ENCODE measurements at places on chromosomes 4 and X.
A peak's percentile ranks its signal among the peaks of the same experiment; 100 is the strongest.

GRCh38 chr4:42891644-42892043 is 869 bp upstream of the GRXCR1 start:
- no peak for DNase-seq

DNA sequence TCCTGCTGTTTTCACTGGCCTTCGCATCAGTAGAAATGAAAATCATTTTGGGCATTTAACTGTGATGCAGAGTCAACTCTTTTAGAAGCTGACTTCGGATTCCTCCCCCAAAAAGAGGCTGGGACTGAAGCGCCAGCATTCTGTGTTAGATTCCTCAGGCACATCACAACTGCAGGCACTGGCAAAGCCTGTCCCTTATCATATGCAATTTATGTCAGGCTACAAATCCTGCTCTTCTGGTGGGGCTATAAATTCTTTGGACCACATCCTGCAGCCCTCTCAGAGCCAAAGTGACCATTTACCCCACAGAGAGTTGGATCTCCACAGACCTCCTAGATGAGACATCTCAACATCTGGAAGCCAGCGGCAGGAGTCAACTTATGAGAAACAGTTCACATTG is 138.4 kb downstream of the CBR4 start:
- no peak for DNase-seq

DNA sequence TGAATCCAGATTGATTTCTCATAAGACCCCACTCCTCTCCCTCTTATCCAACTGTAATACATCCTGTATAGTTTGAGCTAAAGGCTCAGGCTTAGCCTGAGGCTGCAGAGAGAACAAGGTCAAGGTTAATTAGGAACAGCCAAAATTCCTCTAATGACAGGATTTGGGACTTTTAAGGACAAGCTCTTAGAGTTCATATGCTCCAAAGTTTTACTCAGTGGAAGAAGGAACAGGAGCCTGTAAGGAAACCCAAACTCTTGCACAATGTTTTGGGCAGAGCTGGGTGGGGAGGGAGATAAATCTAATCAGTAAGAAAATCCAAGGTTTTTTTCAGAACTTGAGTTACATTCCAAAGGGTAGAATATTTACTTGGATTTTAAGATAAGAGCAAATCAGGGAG is 238.8 kb downstream of the QDPR start:
- DNase-seq: no peak

GRCh38 chrX:118493016-118493415 is 2.6 kb upstream of the DOCK11 start:
- no peak for DNase-seq

- DNase-seq: no peak
These were observed 134.2 kb downstream of the PWWP3B start for GRCh38 chrX:106302304-106302703.

GRCh38 chr4:15577508-15577907 is 77.6 kb downstream of the FBXL5 start:
- no peak for DNase-seq

DNA sequence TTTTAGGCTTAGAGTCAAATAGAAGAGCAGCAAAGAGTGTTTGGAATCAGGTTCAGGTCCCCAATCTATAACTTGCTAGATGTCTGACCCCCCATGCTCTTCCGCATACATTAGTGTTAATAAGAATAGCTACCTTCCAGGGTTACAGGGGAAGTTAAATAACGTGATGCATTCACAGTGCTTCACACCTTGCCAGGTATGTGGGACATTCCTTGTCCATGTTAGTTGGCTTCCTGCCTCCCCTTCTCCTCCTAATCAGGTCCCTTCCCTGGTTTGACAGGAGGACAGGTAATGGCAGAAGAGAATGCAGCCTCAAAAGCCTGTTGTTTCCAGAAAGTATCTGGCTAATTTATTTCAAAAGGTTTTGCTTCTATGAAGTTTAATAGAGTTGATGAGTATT is 248.7 kb downstream of the MID1IP1 start:
- no peak for DNase-seq

DNA sequence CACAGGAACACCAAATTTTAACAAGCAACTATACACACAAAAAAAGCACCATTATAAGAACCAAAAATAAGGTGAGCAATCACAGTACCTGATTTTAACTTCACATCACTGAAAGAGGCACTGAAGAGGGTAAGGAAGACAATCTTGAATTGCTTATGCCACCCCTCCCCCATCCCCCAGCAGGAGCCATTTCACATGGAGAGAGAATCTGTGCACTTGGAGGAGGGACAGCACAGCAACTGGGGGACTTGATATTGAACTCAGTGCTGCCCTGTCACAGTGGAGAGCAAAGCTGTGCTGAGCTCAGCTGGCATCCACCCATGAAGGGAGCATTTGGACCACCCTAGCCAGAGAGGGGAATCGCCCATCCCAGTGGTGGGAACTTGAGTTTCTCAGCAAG is 56.0 kb downstream of the NUDT11 start:
- DNase-seq: no peak

GRCh38 chr4:8281519-8282133 is 12.1 kb downstream of the HTRA3 start:
- peak; percentile 74 for DNase-seq

DNA sequence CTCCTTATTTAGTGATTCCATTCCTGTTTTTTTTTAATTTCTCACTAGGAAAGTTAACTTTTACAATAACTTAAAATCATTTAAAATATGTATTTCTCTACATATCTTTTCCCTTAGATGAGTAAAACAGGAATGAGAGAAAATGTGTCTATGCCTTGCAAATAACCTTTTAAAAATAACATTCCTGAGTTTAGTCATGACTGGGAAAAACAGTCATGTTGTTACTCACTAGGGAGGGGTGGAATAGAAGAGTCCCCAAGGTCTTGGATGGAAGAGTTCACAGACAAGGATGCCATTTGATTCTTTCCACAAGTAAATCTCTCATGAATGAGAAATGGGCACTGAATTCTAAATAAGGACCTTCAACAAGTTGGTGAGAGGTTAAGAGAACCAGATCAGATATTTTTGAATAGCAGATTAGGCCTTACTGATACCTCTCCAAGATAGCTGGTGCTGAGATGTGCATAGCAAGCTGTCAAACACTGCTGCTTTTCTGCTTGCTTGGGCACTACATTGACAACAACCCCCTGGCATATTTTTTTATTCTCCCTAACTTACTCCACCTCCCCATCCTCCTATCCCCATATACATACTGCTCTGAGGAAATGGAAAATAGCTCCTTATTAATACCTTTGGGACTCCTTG is 25.1 kb downstream of the UGDH start:
- peak; percentile 42 for DNase-seq

DNA sequence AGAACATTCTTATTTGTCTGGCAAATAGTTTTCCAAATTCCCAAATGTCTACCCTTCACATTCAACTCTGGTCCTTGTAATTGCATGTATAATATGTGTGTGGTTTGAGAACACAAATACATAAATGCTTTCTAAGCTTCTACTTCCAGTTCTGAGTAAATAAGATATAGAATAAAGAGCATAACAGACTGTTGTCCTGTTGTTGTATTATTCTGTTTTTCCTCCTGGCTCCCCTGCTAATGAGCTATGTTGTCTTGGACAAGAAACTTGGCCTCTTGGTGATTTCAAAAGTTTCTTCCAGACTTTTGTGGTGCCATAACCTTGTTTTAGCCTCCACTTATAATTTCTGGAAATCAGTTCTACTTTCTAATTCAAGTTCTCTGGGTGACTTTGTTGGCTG is 75.3 kb upstream of the USP38 start:
- DNase-seq: no peak

DNA sequence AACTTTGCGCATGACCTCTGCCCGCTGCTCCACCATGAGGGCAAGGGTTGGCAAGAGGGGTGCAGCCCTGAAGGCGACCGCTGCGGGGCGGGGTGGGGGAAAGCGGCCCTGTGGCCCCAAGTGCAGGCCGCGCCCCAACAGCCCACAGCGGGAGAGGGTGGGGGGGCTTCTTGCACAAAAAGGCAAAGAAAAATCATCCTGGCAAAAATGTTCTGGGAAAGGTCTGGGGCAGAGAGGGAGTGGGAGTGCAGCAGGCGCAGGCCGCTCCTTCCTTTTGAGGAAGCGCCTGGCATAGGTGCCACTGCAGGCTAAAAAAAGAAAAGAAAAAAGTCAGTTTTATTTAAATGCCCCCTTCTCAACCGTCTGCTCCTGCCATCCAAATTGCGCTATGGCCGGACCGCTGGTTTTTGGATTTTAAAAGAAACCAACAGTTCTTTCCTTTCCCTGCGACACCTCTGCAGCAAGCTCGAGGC is 1.4 kb downstream of the ARX start:
- DNase-seq: no peak

DNA sequence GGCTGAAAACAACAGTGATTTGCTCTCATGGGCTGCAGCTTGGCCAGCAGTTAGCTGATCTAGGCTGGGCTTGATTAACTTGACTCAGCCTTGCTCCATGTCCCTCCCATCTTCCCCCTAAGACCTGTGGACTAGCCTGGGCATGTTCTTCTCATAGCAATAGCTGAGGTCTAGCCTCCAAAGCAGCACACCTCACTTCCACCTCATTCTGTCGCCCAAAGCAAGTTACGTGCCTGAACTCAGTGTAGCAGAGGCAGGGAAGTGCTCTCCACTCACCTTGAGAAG is 62.2 kb downstream of the EVC start:
- no peak for DNase-seq

GRCh38 chr4:5897674-5898073 is 4.8 kb upstream of the CRMP1 start:
- DNase-seq: no peak

DNA sequence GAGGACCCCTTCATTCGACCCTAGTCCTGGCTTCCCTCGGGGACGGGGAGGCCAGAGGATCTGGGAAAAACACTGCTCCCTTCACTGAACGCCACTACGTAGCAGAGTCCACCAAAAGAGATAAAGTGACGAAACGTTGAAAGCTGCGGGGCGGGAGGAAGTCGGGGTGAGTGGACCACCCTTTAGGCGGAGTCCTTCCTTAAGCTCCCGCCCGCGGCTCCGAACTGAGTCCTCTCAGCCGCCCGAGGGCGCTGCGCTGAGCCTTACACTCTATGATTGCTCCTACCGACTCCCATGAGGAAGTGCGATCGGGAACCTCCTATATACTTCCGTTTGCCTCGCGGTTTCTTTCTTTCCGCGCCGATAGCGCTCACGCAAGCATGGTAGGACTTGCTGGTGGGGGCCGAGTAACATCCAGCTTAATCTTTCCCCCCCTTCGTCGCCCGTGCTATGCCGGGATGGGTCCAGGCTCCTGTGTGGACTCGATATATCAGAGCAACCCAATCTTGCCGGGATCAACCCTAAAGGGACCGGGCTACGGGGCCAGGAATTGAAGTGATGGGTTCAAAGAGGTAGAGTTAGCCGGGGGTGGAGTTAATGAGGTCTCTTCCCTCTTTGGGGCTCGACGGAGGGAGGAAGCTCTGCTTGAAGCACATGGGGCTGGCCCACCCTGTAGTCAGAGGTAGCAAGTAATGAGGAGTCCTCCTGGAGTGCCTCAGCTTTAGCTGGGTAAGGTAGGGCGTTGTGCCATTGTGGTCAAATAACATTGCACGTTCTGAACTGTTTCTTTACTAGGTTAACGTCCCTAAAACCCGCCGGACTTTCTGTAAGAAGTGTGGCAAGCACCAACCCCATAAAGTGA is at the start of gene RPL36A:
TSS of gene RPL36A (plus strand) at position 348 of the 862 bp plus-strand sequence. CDS start at position 381, 33 bp downstream.
- peak; percentile 63 for DNase-seq

DNA sequence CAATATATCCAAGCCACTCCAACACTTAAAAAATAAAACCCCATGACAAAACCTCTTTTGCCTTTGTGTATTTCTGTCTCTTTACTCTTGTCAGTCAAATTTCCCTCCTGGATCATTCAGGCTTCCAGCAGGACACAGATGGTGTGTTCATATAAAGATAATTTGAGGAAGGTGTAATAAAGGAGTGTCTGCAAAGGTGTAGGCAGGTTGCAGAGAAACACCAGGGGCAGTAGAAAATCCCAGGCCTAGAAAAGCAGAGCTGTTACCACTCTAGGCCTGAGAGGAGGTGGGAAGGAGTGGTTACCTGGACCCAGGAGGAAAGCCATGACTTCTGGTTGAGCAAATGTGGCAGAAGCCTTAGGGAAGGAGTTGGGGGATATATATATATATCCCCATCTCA is 28.8 kb downstream of the CHRNA9 start:
- DNase-seq: no peak

- DNase-seq: no peak
These were observed 56.2 kb downstream of the UGT2B10 start for GRCh38 chr4:68871809-68872642.

- no peak for DNase-seq
These were observed 20.8 kb downstream of the FAM184B start for GRCh38 chr4:17760626-17761025.

- DNase-seq: no peak
These were observed 305.9 kb downstream of the ADGRL3 start for GRCh38 chr4:61505773-61506685.

DNA sequence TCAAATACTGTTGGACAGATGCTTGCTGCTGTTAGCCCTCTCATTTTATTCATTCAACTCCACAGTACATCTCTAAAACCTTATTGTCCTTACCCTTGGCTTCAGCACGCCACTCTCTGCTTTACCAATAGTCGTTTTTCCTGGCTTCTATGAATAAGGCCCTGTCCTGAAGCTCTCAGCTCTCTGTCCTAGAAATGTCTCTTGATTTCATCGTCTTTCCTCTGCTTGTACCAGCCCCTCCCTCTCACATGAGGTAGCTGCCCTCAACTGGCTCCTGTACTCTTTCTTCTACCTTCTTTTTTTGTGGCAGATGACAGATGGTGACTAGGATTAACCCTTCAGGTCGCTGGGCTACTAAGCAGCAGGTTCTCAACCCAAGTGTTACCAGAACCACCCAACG is 11.4 kb downstream of the ADGRA3 start:
- DNase-seq: no peak

GRCh38 chr4:574346-575161 is 1.5 kb downstream of the TMEM271 start:
- DNase-seq: no peak

DNA sequence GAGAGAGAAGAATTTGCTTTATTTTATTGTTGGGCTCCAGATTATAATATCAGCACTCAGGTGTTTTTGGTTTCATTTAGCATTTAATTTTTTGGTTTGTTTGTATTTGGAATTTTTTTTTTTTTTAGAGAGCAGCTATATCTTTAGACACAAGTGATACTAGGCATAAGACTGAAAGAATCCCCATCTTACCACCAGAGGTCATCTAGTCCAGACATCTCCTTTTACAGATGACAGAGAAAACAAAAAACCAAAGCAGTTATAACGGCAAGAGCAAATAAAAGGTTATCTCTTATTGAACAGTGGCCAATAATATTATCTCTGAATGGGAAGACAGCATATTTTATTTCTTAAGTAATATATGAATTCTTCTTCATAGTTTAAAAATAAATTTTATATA is 22.8 kb downstream of the USP38 start:
- DNase-seq: no peak

DNA sequence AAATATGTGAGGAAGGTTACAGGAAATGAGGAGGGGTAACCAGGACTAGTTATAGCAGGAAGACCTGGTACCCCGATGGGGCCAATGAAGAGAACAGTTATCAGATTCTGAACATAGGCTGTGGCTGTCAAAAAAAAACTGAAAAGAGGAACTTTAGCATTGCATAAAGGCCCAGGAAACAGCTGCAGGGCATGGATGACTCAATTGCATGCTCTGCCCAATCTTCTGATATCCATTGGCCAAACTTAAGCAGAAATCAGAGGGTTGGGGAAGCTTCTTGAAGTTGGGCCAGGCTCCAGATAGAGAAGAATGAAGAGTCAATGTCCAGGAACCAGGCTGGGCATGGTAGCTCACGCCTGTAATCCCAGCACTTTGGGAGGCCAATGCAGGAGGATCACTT is 1222.4 kb upstream of the PRKX start:
- DNase-seq: no peak
